GM23338 (cell line): ENCODE measurements at places on chromosomes 13 and 19.

DNA sequence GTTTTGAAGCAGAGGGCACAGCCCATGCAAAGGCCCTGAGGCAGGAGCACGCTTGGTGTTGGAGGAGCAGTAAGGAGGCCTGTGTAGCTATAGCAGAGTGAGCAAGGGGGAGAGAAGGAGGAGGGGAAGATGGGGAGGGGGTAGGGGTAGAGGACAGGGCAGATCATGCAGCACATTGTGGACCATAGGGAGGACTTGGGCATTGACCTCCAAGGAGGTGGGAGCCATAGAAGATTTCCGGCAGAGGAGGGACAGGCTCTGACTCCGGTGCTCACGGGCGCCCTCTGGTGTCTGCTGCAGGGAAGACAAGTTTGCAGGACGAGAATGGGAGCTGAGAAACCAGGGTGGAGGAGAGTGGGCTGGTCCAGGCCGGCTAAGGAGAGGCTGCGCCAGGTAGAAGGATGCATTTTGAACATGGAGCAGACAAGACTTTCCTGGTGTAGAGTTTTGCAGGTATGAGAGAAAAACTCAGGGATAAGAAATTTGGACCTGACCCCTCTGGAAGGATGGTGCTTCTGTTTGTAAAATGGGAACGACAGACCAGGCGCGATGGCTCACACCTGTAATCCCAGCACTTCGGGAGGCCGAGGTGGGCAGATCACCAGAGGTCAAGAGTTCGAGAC, 13.7 kb upstream of the CREB3L3 start:
- peak; percentile 83 for DNase-seq

- no peak for DNase-seq
These were observed 769.6 kb downstream of the UQCRFS1 start for GRCh38 chr19:28443361-28443760.

DNA sequence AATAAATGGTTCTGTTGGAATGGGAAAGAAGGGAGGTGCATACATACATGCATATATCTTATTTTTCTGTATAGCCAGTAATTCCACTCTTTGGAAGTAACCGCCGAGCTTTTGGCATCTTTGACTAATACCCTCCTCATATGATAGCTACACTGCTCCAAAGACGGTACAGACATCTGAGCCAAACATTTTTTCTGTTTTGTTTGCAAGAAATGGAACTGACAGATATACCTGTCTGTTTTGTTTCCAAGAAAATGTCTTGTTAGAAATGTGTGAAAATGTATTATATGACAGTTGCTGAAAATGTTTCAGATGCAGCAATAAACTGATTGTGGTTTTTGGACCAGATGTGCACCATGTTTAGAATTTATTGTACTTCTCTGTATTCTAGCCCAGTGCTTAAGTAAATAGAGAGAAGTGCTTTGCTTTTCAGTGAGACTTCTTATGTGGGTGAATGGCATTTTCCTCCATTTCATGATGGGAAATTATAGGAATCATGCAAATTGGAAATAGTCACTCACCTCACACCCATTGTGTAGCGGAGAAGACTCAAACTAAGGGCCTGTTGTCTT, 396.9 kb downstream of the KCNRG start:
- no peak for DNase-seq

- DNase-seq = no peak
These were observed 10.8 kb downstream of the PAK4 start for GRCh38 chr19:39136225-39136940.

DNA sequence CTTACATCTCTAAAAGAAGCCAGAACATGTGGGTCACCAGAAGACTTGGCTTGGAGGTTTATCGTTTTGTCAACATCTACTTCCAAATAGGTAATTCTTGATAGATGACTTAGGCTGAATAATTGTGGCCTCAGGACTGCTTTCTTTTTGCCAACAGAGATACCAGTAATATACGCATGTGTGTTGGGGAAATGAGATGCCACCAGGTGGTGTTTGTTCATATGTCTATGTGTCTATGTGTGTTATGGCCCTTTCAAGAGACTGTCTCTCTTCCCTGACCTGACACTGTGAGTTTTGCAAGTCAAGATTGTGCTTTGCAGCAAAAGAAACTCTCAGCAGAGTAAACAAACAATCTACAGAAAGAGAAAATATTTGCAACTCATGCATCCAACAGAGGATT, 31.6 kb upstream of the METTL21C start:
- DNase-seq = no peak
